ENCODE measurements at places on chromosomes 2 and 18. TPM values are rescaled to one million over a fixed set of nuclear protein-coding genes. Genes with fewer than 3 reads are reported as not detected.

DNA sequence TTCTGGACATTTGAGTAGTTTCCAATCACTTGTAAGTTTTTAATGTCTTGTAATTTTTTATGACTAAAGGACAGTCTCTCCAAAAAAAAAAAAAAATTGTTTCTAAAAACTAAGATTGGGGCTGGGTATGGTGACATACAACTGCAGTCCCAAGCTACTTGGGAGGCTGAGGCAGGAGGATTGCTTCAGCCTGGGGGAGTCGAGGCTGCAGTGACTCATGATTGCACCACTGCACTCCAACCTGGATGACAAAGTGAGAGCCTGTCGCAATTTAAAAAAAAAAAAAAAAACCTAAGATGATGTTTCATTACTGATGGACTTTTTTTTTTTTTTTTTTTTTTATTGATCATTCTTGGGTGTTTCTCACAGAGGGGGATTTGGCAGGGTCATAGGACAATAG is 34.4 kb upstream of the PKDCC start:
- no peak for DNase-seq

Gene SLC23A3
- 1.1 TPM for total RNA-seq

DNA sequence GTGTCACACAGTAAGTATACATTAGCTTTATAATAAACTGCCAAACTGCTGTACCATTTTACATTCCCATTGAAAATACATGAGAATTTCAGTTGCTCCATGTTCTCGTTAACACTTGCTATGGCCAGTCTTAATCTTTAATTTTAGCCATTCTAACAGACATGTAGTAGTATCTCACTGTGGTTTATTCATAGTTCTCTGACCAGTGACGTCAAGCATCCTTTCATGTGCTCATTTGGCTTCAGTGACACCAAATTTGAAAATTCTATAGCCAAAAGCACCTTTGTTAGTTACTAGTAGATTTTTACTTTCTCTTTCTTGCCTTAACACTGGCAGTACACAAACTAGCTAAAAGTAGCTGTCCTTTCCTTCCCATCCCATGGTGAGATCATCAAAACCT is 43.0 kb downstream of the CYP1B1 start:
- DNase-seq: no peak

DNA sequence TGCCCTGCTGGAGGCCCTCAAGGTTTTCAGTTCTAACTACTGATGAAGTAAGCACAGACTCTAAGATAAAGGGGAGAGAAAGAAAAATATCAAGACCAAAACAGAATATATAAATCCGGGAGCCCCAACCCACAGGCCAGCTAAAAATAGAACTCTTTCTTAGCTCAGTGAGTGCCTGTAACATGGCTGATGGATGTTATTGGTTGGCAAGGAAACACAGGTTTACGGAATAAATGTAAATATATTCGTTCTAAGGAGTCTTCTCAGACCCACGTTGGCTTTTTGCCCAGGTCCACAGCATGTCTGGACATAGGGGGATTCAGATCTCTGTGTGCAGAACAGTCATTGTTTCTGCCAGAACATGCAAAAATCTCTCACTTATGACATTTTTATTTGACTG is 139.0 kb upstream of the SERPINE2 start:
- no peak for DNase-seq

DNA sequence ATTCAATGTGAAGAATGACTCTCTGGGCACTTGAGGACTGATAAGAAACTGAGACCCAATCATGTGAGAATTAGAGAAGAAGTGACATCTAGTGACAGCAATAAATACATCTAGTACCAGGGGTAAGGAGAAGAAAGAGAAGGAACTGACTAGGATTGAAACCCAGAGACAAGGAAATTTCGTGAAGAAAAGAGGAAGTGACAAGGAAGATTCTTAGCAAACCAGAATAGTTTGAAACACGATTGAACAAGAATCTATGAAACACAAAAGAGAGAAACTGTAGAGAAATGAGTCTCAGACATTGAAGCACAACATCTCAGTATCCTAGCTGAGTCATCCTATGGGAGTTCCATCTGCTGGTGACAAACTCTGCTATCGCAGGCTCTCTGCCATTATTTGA is 571.9 kb upstream of the PKDCC start:
- no peak for DNase-seq

DNA sequence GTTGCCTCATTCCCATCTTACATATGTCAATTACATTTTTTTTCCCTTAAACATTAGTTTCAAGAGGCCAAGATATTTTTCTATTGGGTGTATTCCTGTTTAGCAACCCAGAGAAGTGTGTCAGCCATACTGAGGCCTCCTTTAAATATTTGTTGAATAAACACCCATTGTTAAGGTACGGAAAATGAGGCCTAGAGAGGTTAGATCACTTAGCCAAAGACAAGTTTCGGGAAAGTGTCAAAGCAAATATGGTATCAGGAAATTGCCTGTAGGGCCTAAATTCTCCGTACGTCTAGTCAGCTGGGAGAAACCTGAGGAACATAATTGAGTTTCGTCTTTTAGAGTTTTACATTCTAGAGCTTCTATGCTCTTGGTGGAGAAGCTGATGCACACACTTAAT is 1138.3 kb downstream of the DPP10 start:
- no peak for DNase-seq

DNA sequence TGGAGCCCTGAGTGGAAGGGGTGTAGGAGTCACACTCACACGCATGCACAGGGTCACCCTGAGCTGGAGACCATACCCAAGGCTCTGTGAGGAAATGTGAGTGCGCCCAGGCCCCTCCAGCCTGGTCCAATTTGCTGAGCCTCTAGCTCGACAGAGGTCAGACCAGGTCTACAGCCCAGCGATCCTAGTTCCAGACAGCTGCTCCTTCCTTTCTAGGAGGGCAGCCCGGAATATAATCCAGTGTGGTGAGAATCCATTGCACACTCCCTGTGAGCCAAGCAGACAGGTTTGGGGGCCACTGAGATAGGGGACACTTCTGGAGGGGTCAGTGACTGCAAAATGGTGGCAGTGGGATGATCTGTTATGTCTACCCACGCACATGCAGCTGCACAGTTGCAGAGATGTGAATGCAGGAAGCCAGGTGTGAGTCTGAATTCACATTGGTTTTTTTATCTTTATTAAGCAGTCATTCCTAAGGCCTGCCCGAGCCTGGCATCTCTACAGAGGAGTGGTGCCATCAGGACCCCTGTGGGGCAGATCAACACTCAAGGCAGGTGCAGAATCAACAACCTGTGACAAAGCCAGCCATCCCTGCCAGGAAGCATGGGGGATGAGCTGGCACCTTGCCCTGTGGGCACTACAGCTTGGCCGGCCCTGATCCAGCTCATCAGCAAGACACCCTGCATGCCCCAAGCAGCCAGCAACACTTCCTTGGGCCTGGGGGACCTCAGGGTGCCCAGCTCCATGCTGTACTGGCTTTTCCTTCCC is at the start of gene GPR148:
Gene GPR148 (plus strand): TSS at position 522 of the 768 bp plus-strand sequence. CDS start 82 bp downstream, at position 604.
- no peak for DNase-seq

- no peak for DNase-seq
Observed at GRCh38 chr2:176114120-176114929, 2.3 kb upstream of the HOXD10 start.

Gene BCL11A
- not detected for total RNA-seq

Gene SIX3
- not detected for total RNA-seq

DNA sequence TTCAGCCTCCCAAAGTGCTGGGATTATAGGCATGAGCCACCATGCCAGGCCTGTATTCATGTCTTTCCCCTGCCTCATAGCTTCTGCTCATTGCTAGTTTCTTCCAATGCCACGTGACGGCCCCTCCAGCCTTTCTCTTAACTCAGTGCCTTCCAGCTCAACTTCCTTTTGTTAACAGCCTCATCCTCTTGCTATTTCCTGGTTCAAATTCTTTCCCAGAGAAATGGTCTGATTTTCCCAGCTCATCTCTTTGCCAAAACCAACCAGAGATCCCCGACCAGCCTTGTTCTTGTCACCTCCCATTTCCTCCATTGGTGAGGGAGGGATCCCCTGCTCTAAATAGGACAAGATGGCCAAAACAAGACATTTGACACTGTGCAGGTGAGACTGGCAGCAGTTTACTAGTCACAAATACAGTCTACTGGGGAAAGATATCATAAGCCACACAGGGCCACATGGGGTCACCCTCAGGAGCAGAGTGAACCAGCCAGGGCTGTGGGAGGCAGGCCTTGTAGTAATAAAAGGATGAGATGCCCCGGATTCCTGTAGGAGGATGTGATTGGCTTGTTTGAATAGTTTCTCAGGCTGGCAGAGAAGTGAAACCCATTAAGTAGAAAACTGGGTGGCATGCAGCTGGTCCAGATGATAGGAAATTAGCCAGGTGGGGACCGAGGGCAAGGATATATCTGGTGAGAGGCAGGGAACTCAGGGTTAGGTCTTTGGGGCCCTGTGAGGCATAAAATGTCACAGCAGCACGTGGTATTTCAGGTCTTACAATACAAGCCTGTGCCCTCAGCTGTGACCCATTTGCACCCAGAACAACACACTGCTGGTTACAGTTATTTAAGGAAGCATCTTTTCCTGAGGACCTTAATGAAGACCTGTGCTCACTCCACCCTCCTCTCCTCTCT is 6.4 kb downstream of the CD207 start:
- DNase-seq: no peak

- DNase-seq: no peak
Observed at GRCh38 chr2:216683846-216684245, 11.5 kb downstream of the IGFBP5 start.

DNA sequence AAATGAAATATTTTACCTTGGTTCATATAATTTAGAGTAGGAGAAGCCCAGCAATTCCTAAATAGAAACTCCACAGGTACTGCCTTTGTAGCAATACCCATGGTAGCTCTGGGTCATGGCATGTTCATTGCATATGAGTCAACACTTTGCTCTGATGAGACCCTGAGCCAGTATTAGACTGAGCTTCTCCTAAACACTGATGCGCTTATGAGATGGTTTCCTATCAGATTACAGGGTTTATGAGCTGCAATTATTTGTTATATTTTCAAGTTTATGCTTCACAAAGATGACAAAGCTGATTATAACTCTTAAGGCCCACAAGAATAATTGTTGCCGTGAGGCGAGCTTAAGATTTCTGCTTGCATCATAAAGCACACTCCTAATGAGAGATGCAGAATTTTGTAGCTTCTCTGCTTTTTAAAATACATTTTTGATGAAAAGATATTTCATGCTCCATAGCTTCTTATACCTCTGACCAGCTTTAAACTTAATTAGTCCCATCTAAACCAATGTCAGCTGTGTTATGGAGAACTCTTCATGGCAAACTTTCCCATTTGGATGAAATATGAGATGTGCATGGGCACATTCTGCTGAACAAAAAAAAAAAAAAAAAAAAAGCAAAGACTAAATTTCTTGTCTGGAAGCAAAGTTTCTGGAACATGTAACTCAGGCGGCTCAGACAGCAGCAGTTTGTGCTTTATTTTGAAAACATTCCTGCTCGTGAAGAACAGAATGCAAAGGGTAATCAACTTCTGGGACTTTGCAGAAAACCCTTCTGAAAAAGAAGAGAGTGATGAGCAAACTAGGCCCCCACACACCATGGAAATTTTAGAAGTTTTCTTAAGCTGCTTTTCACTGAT is 162.6 kb downstream of the KCNE4 start:
- DNase-seq: no peak

DNA sequence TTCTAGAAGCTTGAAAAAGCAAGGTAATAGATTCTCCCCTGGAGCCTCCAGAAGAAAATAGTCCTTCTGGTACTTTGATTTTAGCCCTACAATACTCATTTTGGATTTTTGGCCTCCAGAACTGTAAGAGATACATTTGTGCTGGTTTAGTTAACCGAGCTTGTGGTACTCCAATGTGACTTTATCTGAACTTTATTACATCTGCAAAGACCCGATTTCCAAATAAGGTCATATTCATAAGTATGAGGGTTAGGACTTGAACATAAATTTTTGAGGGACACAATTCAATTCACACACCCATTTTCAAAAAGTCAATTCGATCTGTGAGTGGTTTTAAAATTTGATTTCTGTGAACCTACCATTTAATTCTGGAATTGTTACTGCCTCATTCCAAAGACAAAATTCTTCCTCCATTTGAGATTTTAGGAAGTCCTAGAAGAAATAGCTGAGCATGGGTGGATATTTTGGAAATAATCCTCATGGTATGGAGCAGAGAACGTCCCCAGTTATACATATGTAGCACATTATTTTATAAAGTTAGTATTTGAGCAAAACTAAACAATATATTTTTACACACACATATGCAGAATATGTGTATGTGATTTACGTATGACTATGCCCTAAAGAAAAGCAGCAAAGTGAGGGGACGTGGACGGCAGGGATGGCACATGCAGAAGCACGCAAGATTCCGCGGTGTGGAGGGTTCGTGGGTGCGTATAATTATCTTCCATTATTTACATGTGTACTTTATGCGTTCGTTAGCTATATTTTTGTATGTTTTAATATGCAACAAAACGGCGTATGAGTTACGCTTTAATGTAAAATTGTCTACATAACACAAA is 905 bp upstream of the NUP35 start:
- DNase-seq: peak; percentile 11

Gene SCN3A
- not detected for total RNA-seq

Gene IL36G
- total RNA-seq: not detected

Gene EHD3
- 1.5 TPM for total RNA-seq

Gene CIDEA
- not detected for total RNA-seq

GRCh38 chr2:149068996-149069888 is 30.7 kb downstream of the LYPD6B start:
- peak; percentile 42 for DNase-seq

- no peak for DNase-seq
Observed at GRCh38 chr18:32707586-32707985, 65.2 kb downstream of the KLHL14 start.

DNA sequence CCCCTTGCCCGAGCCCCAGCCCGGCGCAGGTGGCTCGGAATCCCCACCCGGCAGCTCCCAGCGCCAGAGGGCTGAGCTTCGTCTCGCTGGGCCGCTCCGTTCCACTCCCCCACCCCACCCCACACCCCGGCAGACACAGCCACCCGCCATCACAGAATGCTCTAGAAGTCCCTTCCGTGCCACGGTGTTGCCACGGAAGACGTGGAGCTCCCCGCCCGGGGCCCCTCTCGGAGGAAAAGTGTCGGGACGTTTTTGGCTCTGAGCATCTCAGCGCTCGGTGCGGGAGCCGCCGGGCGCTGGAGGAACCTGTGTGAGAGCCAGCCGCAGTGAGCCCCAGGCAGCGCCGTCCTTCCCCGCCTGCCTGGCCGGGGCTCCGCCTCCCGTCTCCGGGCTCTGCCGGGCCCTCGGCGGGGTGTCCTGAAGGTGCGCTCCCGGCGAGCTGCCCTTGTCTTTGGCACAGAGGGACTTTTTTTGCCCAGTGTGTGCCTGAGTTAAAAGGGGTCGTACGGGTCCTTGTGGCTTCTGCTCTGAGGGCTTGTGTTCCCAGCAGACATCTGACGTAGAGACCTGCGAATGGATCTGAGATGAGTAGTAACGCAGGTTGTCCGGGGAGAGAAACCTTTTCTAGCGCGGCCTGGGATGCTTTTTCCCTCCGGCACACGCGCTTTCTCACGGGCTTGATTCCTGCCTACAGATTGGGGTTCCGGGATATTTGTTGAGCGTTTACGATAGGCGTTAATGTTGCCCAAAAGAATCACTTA is 1.8 kb downstream of the ZCCHC2 start:
- peak; percentile 65 for DNase-seq

DNA sequence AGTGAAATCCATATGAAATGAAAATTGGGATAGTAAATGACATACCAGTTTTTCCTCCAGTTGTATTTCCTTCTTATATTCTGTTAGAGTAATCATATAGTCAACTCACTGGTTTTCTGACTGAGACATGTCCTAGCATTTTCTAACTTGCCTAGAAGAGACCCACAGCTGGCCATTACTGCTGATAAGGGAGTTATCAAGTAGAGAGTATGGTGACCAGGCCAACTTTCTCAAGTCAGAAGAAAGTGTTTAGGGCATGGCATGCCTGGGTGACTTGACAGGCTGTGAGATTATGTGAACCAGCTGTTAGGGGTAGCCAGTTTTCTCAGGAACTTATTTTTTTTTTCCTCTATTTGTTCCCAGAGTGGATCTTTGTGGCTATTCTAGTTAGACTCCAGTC is 81.2 kb downstream of the GPD2 start:
- no peak for DNase-seq

All from activated CD4-positive, alpha-beta memory T cell treated with anti-CD3 and anti-CD28 coated beads for 36 hours (primary cell).